ENCODE measurements at places on chromosomes 5 and 9. TPM values are rescaled to one million over a fixed set of nuclear protein-coding genes. Genes with fewer than 3 reads are reported as not detected.

GRCh38 chr5:168215646-168216045 lies 75.8 kb upstream of the WWC1 start:
- H3K36me3 ChIP-seq = no peaks in the 10 kb centered on the region
- H3K27me3 ChIP-seq = no peaks in the 10 kb centered on the region
- no peak for DNase-seq
- H3K27ac ChIP-seq = no peak overlapping the region
- H3K4me1 ChIP-seq = no peaks in the 10 kb centered on the region
- no peak overlapping the region for H3K4me3 ChIP-seq

DNA sequence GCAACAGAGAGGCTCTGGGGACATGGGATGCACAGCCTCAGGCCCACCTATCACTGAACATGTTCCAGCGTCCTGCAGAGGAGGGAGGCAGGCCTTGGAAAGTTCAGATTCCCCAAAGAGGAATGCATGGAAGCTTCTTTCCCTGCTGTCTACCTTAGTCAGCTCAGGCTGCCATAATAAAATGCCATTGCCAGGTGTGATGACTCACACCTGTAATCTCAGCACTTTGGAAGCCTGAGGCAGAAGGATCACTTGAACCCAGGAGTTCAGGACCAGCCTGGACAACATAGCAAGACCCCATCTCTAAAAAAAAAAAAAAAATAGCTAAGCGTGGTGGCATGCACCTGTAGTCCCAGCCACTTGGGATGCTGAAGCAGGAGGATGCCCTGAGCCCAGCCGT lies 24.5 kb upstream of the TOR1B start:
- no peaks in the 10 kb centered on the region for H3K4me1 ChIP-seq
- H3K36me3 ChIP-seq = no peaks in the 10 kb centered on the region
- H3K27me3 ChIP-seq = no peaks in the 10 kb centered on the region
- no peak for DNase-seq
- H3K4me3 ChIP-seq = no peak overlapping the region

GRCh38 chr5:180330810-180331646 lies 22.1 kb downstream of the GFPT2 start:
- no peak for DNase-seq
- H3K4me1 ChIP-seq = no peaks in the 10 kb centered on the region
- H3K27me3 ChIP-seq = no peaks in the 10 kb centered on the region
- peak overlapping the region; percentile 34 for H3K27ac ChIP-seq

DNA sequence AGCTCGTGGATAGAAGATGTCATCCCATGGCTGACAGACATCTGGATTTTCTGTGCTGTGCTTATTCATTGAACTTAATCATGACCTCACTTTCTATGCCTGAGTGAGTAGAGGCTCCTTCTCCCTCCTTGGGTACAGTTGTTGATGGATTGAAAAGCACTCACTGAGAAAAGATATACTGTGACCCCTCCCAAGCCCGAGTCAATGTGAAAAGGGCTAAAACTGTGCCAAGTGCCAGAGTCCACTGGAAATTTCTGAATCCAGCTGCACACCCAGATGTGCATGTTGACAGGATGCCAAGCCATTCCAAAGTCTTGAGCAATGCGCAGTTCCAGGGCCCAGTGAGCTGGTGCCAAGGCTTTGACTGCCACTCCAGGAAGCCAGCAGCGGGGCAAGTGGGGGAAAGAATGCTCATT lies 473.0 kb downstream of the NTRK2 start:
- no peaks in the 10 kb centered on the region for H3K36me3 ChIP-seq
- no peaks in the 10 kb centered on the region for H3K27me3 ChIP-seq
- H3K27ac ChIP-seq = no peak overlapping the region
- H3K4me1 ChIP-seq = no peaks in the 10 kb centered on the region

GRCh38 chr5:178323961-178324360 lies 91.4 kb upstream of the PHYKPL start:
- DNase-seq = no peak
- no peak overlapping the region for H3K27ac ChIP-seq
- no peaks in the 10 kb centered on the region for H3K27me3 ChIP-seq
- no peaks in the 10 kb centered on the region for H3K36me3 ChIP-seq
- no peak overlapping the region for H3K4me3 ChIP-seq
- no peaks in the 10 kb centered on the region for H3K4me1 ChIP-seq

- H3K27ac ChIP-seq = no peak overlapping the region
- H3K4me1 ChIP-seq = no peaks in the 10 kb centered on the region
- H3K36me3 ChIP-seq = no peaks in the 10 kb centered on the region
- no peaks in the 10 kb centered on the region for H3K27me3 ChIP-seq
- DNase-seq = no peak
These were observed 141.8 kb upstream of the GNA14 start for GRCh38 chr9:77789891-77790290.

DNA sequence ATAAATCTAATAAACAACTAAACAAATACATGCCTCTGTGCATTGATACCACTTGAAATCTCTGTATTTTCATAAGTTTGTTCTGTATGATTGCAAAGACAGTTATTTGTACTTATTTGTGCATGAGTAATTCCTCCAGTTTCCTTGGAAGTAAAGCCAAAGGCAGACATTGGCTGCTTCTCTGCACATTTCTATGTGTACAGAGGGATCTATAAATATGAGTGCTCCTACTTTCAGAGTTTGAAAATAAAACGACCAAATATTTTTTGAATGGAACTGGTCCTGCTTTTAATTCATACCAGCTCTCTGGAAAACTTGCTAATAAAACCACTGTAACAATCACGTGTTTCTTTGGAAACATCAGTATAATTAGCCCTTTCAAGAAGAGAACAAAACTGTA lies 306.5 kb downstream of the MAN2A1 start:
- DNase-seq = no peak
- H3K27me3 ChIP-seq = no peaks in the 10 kb centered on the region
- no peaks in the 10 kb centered on the region for H3K4me1 ChIP-seq
- no peak overlapping the region for H3K4me3 ChIP-seq
- no peak overlapping the region for H3K27ac ChIP-seq

GRCh38 chr9:16869131-16869881 lies 1.2 kb downstream of the BNC2 start:
- peak overlapping the region; percentile 23 for H3K27ac ChIP-seq
- H3K36me3 ChIP-seq = no peaks in the 10 kb centered on the region
- H3K4me3 ChIP-seq = peak overlapping the region; percentile 81
- H3K4me1 ChIP-seq = no peaks in the 10 kb centered on the region

DNA sequence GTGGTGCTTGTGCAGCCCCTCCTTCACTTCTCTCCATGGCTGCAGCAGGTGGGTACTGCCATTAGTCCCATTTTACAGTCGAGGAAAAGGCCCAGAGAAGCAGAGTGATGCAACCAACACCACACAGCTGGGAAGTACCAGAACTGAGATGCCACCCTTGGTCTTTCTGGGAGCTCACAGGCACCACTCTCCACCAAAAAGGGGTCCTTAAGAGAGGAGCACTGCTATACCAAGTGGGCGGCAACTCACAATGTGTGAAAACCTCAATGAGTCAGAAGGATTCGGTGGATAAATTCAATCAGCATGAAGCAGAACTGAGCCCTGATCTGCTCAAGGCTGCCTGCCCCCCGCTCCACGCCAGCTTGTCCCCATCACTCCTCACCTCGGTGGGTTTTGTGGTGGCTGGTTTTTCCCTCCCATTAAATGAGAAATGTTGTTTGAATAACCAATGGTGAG lies 213.7 kb downstream of the FSTL4 start:
- no peaks in the 10 kb centered on the region for H3K4me1 ChIP-seq
- no peak overlapping the region for H3K27ac ChIP-seq
- no peaks in the 10 kb centered on the region for H3K36me3 ChIP-seq
- no peak for DNase-seq
- no peak overlapping the region for H3K4me3 ChIP-seq

DNA sequence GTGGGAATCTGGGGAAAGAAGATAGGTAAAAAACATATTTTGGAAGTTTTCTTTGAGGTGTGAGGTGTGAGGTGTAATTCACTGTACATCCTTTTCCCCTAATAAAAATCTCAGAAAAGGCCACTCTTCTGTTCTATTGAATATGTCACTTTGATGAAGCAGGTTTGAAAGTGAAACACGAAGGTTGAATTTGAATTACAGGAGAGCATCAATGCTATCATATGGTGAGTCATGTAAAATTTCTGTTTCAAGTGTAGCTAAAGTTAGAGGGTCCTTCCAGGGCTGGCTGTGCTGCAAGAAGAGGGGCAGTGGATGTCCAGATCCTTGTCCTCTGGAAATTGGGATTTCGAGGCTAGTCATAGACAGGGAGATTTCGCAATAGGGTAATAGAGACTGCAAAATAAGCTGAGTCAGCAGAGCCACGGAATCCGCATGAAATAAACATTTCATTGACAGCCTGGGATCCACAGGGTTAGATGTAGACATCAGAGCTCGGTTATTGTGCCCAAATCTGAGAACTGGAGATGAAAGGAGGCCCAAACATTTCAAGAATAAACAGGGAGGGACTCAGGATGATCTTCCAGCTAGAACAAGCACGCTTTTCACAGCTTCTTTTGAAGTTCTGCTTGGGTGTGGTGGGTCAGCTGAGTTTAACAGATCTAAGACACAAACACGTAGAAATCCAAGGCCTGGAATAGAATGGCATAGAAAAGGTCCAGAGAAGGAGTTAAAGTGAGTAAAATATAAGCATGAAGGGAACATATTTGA lies 194.4 kb upstream of the CDKN2B start:
- H3K36me3 ChIP-seq = no peaks in the 10 kb centered on the region
- DNase-seq = no peak
- no peak overlapping the region for H3K27ac ChIP-seq
- H3K27me3 ChIP-seq = no peaks in the 10 kb centered on the region

- peak; percentile 79 for DNase-seq
- H3K36me3 ChIP-seq = no peaks in the 10 kb centered on the region
- no peaks in the 10 kb centered on the region for H3K27me3 ChIP-seq
- H3K4me3 ChIP-seq = peak overlapping the region; percentile 95
- peak overlapping the region; percentile 80 for H3K27ac ChIP-seq
These were observed 472 bp upstream of the UBTD2 start for GRCh38 chr5:172283862-172284610.

GRCh38 chr5:5234912-5235311 lies 94.8 kb downstream of the ADAMTS16 start:
- no peaks in the 10 kb centered on the region for H3K4me1 ChIP-seq
- no peaks in the 10 kb centered on the region for H3K36me3 ChIP-seq
- no peak for DNase-seq
- H3K4me3 ChIP-seq = no peak overlapping the region

The CLK4 gene
- 59.0 TPM for total RNA-seq

DNA sequence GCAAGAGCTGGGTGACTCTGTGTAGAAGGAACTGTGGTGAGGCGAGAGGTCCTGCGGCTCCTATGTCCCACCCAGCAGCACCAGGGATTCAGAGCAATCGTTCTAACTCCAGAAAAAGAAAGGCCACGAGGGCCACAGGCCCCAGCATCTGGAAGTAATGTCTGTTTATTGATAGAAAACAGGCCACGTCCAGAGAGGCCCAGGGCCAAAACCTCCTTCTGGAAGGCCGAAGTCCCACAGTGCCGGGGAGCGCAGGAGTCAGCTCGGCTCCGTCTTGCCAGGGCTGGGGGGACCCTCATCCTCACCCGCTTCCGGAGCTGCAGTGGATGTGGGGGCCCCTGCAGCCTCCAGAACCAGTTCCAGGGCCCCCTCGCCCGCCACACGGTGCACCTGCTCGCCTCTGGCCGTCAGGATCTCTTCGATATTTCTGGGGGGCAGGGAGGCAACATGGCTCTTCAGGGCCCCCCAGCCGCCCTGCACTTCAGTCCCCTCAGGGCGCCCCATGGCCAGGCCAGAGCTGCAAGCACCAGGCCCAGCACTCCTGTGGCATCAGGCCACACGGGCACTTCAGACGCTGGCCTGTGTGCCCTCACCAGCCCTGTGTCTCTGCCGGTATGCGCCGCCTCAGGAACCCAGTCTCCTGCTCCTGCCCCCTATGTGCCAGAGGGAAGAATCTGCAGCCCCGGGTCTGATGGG lies 1.6 kb downstream of the DNLZ start:
- no peaks in the 10 kb centered on the region for H3K36me3 ChIP-seq
- H3K27me3 ChIP-seq = no peaks in the 10 kb centered on the region
- no peak overlapping the region for H3K4me3 ChIP-seq

The TMEM232 gene
- 5.5 TPM for total RNA-seq

The SLCO6A1 gene
- total RNA-seq = not detected

The FBP2 gene
- total RNA-seq = not detected

- no peaks in the 10 kb centered on the region for H3K4me1 ChIP-seq
- H3K27ac ChIP-seq = no peak overlapping the region
- no peaks in the 10 kb centered on the region for H3K27me3 ChIP-seq
- no peak for DNase-seq
- no peak overlapping the region for H3K4me3 ChIP-seq
- H3K36me3 ChIP-seq = no peaks in the 10 kb centered on the region
These were observed 104.3 kb upstream of the PHYKPL start for GRCh38 chr5:178336889-178337288.

DNA sequence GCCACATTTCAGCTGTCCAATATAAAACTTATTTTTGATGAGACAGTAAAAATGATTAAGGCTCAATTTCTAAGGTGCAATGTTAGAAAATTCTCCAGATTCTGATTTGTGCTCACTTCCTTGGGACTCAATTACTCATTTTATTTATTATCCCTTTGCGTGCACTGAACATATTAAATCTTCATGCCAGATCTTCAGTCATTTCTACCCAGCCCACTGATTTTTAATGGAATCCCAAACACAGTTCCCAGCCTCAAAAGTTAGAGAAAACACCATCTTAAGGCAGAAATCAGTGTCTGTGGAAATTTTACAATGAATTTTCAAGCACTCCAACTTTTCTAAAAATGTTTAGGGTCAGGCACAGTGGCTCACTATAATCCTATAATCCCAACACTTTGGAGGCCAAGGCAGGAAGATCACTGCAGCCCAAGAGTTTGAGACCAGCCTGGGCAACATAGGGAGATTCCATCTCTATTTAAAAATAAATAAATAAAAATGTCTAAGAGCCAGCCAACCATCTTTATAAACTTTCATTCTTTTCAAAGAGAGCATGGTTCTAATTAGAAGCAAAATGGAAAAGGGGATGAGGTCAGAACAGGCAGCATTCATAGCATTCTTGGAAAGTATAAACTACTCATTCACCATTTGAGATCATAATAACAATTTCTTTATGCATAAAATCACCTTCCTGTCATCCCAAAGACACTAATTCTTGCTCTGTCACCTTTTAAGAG lies 53.7 kb downstream of the TLE1 start:
- no peaks in the 10 kb centered on the region for H3K36me3 ChIP-seq
- H3K27ac ChIP-seq = no peak overlapping the region
- no peak for DNase-seq
- no peaks in the 10 kb centered on the region for H3K27me3 ChIP-seq

DNA sequence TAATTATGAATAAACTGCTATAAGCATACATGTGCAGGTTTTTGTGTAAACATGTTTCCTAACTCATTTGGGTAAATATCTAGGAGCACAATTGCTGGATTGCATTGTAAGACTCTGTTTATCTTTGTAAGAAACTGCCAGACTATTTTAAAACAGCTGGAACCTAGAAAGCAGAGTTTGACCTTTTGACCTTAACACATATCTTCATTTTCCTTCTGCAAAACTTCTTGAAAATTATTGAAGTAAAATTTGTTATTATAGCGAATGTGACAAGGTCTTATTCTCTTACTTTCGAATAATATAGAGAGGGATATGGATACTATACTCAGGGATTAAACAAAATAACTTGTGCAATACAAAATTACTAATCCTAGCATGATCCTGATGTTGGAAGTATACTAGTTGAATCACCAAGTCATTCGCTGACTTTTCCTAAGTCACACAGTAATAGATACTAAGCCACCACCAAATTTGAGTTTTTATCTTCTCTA lies 3.2 kb upstream of the ANXA1 start:
- no peaks in the 10 kb centered on the region for H3K36me3 ChIP-seq
- DNase-seq = no peak
- H3K27ac ChIP-seq = peak overlapping the region; percentile 64
- H3K27me3 ChIP-seq = no peaks in the 10 kb centered on the region
- no peaks in the 10 kb centered on the region for H3K4me1 ChIP-seq

All from Peyer's patch (tissue), 4 donors.